ENCODE measurements at places on chromosomes 11 and 22. TPM values are rescaled to one million over a fixed set of nuclear protein-coding genes. Genes with fewer than 3 reads are reported as not detected.

GRCh38 chr11:128981254-128981653 is 38.6 kb upstream of the TP53AIP1 start:
- no peak for DNase-seq

DNA sequence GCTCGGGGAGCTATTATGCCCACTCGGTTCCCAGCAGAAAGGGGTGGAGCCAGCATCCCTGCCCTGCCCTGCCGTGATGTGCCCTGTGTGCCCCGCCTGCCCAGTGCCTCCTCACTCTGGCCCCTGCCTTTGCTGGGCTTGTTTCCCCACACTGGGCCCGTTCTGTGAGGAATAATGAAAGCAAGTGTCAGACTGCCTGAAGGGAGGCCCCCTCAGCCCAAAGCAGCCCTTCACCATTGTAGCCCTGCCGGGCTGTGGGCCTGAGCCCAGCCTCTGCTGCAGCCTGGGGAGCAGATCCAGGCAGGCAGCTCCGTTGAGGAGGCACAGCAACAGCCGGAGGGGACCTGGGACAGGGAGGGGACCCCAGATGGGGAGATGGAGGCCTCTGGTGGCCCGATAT is 20.2 kb upstream of the NEFH start:
- DNase-seq = no peak

MMP26 gene
- not detected for total RNA-seq

DNA sequence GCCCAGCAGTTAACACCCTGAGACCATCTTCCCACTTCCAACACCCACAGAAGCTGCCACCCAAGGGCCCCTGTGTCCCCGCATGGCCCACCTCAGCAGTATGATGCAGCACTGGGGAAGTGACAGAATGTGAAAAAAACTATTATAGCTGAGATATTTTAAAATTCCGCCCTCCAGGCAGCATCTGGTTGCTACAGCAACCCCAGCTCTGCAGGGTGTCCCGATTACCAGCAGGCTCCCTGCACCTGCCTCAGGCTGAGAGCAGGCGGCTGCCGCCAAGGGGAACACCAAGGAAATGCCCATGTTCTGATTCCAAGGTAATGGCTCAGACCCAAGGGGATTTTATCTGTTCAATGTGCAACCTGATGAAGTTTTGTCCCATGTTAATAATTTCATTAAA is 10.5 kb upstream of the TMEM121B start:
- DNase-seq = no peak

DNA sequence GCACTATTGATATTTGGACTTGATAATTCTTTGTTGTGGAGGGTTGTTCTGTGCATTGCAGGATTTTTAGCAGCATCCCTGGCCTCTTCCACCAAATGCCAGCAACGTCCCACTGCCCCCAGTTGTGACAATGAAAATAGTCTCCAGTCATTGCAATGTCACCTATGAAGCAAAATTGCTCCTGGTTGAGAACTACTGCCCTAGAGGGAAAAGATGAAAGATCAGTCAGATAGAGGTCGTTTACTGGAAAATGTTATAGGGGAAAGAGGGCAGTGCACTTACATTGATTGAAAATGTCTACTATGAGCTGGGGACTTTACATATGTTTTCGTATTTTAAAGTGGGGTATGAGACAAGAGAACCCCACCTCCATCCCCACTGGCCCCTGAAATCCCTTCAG is 77.1 kb upstream of the FAM181B start:
- no peak for DNase-seq

- no peak for DNase-seq
Observed at GRCh38 chr11:112968941-112969713, 7.9 kb downstream of the NCAM1 start.

DNA sequence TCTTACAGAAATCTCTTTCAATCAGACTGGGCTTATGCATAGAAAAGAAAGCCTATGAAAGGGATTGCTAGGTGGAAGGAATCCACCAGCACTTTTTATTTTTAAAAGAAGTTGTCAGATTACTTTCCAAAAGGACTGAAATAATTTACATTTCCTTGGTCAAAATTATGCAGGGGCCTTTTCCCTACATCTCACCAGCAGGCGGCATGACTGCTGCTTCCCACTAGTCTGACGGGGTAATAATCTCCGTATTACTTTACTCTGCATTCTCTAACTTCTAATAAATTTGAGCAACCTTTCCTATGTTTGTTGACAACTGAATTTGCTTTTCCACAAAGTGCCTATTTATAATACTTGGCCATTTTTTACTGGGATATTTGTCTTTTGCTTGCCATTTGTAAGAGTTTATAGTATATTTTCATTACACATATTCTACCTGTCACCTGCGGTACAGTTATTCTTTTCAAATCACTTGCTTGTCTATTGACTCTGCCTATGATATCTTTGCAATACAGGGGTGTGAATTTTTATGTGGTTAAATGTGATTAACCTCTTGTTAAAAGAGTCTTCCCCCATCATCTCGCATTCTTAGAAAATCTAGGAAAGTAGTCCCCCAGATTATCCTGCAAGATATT is 51.9 kb upstream of the USP47 start:
- DNase-seq = no peak

SIPA1 gene
- 42.9 TPM for total RNA-seq

C11orf16 gene
- total RNA-seq = not detected
